ENCODE measurements at places on chromosomes 12 and 14.

GRCh38 chr14:56172571-56172971 is 54.4 kb downstream of the PELI2 start:
- peak; percentile 47 for DNase-seq

- DNase-seq: no peak
Measured at GRCh38 chr14:89953602-89954001, 928 bp downstream of the EFCAB11 start.

- DNase-seq: no peak
Measured at GRCh38 chr12:57159311-57159710, 11.9 kb upstream of the LRP1-AS start.

DNA sequence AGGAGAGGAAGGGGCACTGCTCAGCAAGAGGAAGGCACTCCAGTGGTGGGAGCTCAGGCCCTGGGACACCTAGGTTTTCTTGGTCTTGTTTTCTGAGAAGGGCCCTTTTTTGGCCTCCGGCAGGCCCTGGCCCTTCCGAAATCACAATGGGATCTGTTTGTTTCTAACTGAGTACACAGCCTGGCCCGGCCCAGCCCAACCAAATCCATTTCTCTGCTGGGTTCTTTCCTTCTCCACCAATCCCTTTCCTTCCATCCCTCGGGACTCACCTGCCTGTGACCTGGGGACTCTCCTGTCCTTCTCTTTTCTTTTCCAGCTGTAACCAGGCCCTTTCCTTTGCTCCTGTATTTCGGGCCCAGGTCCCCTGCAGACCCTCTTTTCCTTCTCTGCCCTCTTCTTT is 18.6 kb downstream of the TEAD4 start:
- no peak for DNase-seq

GRCh38 chr14:51118993-51119392 is 24.1 kb upstream of the TRIM9 start:
- DNase-seq: no peak

DNA sequence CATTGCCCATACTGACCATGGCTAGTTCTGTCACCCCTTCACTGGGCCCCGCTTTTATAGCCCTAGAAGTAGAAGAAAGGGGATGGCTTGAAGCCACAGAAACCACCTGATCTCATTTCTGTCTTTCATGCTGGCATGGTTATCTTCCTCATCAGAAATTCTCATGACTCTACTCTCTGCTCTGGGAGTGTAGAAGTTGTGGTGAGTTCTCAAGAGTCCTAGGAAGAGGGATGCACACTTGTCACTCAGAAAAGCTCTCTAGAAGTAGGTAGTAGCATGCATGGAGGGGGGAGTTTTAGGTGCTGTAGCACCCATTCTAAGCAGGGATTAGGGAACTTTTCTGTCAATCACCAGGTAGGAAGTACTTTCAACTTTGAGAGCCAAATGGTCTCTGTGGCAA is 6.1 kb upstream of the CMA1 start:
- DNase-seq: no peak

- DNase-seq: peak; percentile 65
Measured at GRCh38 chr12:53973236-53974042, 513 bp downstream of the HOXC11 start.

GRCh38 chr14:91573894-91574837 is 64.1 kb upstream of the PPP4R3A start:
- DNase-seq: peak; percentile 77

DNA sequence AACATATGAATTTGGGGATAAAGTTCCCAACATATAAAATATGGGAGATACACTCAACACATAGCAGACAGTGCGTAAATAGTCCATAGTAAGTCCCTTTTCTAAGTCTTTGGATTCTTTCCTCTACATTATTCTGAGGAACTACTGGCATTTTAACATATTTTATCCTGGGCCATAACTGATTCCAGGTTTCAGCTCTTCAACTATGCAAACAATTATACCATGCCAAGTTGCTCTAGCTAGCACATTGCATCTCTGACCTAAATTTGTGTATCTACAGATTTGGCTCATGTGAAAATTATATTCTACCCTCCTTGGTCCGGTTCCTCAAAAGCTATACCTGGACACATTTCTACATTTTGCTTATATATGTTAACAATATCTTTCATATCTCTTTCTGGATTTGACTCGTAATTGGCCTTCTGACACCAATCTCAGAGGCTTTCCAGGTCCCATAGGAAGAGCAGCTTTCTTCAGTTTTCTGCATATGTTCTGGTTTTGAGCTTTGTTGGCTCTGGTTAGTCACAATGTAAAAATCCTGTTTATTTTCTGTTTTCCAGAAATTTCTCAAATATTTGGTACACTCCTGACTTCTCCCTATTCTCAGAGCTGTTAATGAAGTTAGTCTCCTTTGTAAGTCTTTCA is 305.4 kb downstream of the BMP4 start:
- DNase-seq: no peak

DNA sequence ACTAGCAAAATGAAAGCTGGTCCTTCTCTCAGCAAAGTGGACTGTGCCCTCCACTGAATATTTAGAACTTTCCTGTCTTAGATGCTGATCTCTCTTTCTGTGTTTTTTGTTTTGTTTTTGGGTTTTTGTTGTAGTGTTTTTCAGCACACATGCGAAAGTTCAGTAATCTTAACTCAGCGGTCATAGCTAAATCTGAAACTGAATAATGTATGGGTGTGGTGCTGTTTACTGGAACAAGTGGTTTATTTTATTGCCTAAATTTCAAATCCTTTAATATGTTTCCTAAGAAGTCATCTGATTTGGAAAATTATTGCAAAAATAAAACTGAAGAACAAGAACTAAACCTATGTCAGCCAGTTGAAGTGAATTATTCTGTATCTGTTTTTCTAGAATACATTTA is 116.0 kb upstream of the LRIG3 start:
- no peak for DNase-seq

GRCh38 chr14:56759094-56759493 is 51.2 kb downstream of the OTX2 start:
- no peak for DNase-seq

GRCh38 chr12:105980533-105980932 is 158.2 kb downstream of the NUAK1 start:
- DNase-seq: no peak

GRCh38 chr12:54443446-54443845 is 24.4 kb upstream of the ITGA5 start:
- DNase-seq: no peak

GRCh38 chr14:93538413-93538812 is 107.7 kb downstream of the UNC79 start:
- DNase-seq: peak; percentile 31

GRCh38 chr12:49619286-49619685 is 4.1 kb upstream of the PRPF40B start:
- no peak for DNase-seq

GRCh38 chr12:93245543-93245942 is 132.2 kb upstream of the NUDT4 start:
- no peak for DNase-seq

GRCh38 chr14:42214981-42215491 is 608.4 kb downstream of the LRFN5 start:
- peak; percentile 77 for DNase-seq

DNA sequence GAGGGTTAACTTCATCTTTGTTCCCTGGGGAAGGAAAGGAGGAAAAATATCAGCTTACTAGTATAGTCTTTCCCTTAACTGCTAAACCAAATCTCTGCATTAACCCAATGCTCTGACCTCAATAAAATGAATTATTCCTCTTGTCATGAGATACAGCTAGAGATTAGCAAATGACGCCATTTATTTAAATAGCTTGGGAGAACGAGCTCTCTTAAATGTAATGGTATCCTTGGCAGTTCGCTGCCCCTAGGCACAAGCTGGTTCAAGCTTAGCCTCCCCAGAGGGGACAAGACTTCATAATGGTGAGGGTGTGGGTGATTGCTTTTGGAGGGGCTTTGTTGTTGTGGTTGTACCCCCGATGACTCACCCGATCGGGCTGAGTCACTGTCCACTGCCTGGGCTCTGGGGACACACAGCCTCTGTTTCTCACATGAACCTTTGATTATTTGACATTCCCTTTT is 19.6 kb downstream of the FNTB start:
- DNase-seq: no peak

DNA sequence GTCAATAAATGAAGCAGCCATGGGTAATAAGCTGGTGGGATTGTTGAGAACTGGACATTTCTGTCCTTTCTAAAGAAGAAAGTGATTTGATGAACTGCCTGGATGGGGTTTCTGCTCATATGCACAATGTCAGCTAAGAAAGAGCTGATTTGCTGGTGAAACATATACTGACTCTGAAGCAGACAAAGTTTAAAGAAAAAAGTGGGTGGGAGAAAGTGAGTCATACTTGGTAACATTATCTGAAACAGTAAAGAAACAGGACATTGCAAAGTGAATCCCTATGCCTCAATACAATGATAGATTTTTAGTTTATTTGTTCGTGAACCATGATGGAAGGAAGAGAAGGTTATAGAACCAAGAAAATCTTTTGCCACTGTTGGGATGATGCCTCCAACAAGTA is 95.6 kb upstream of the DNM1L start:
- peak; percentile 26 for DNase-seq

- no peak for DNase-seq
Measured at GRCh38 chr14:52283099-52283498, 15.6 kb downstream of the PTGDR start.

DNA sequence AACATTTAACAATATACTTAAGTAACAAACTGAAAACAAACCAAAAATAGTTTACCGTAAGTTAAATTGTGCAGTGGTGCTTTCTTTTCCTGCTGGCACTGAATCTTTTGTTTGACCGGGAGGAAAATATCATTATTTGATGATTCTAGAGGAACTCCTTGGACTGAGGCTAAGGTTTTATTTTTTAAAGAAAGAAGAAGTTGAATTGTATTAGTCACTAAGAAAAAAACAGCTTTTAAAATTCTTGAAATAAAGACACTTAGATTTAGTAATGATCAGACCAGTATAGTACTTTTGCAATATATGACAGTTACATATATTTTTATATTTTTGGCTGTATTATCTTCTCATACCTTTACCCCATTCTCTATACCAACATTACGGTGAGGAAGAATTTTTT is 10.3 kb downstream of the MIS18BP1 start:
- no peak for DNase-seq

DNA sequence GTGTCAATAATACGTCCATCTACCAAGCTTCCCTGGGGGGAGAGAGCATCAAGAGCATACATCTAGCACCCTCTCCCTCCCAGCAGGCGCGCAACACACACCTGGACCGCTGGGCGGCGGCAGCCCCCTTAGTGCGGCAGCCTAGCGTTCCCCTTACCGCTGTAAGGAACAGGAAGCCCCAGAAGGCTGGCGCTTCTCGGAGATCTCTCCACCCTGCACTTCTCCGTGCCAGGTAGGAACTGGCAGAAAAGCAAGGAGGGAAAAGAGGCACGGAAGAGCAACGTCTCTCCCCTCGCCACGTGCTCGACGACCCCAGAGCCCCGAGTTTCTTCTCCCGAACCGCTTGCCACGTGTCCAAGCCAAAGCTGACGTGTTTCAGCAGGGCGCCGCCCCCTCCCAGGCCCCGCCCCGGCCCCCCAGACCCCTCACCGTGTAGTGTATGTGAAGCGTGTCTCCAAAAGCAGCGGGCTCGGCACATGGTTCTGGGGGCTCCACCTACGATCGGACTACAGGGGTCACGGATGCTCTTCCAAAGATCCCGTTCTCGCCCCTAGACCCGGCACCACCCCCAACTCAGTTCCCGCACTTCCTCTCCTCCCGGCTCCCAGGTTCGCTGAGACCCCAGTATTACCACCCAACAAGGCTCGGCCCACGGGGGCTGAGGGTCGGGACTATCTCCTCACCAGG is 532 bp downstream of the FKBP11 start:
- DNase-seq: no peak

DNA sequence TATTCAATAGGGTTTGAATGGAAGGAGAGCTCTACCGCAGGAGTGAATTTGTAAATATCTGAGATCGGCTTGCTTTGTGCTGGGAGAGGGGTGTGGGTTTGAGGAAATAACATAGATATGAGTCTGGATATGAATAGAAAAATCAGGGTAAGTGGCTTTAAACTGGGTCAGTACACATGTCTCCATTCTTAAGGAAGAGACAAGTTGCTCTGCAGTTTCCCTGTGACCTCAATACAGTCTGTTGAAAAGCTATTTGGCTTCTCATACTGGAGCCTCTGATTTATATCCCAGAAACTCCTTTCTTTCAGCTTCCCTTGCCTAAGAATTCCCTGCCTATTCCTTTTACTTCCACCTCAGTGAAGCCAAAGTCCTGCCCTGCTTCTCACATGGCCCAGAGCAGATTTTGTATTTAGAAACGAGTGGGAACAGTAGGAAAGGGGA is 153.5 kb upstream of the ATF7IP start:
- DNase-seq: no peak
